ENCODE measurements at places on chromosomes 1 and 21.

DNA sequence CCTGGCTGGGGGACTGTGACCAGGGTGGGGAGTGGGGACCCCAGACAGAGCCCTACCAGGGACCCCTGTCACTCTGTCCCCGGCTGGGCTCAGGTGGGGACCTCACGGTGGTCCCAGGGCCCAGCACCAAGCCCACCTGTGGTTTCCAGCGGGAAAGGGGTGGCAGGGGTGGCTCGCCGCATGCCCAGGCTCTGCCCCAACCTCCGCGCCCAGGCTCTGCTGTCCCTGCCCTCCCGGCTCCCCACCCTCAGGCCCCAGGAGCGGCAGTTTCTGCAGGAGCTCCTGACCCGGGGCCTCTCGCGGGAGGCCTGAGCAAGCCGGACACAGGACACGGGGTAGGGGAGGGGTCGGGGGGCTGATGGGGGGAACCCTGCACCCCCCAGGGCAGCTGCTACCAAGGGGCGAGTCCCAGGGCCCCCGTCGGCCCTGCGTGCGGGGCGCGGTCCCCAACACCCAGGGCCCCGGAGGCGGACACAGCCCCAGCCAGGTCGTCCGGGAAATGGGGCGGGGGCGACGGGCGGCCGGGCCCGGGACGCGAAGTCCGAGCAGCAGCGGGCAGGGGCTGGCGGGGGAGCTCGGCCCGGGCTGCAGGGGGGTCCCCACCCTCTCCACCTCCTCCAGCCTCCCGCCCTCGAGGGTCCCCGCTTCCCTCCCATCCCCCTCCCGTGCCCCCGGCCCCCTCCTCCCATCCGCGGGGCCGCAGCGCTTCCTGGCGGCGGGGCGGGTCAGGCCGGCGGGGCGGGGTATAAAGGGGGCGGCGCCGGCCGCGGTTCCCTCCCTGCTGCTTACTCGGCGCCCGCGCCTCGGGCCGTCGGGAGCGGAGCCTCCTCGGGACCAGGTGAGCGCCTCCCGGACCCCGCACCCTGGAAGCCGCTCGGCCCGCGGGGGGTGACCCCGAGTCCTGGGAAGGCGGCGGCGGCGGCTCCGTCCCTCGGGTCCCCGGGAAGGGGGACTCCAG lies at the start of gene COL6A2:
TSS of gene COL6A2 (plus strand) at position 777 of the 958 bp plus-strand sequence.
- DNase-seq = peak; percentile 39

GRCh38 chr1:43536196-43536863 lies 5.6 kb downstream of the PTPRF start:
- DNase-seq = no peak

GRCh38 chr1:209456878-209457277 lies 126.6 kb upstream of the CAMK1G start:
- no peak for DNase-seq

DNA sequence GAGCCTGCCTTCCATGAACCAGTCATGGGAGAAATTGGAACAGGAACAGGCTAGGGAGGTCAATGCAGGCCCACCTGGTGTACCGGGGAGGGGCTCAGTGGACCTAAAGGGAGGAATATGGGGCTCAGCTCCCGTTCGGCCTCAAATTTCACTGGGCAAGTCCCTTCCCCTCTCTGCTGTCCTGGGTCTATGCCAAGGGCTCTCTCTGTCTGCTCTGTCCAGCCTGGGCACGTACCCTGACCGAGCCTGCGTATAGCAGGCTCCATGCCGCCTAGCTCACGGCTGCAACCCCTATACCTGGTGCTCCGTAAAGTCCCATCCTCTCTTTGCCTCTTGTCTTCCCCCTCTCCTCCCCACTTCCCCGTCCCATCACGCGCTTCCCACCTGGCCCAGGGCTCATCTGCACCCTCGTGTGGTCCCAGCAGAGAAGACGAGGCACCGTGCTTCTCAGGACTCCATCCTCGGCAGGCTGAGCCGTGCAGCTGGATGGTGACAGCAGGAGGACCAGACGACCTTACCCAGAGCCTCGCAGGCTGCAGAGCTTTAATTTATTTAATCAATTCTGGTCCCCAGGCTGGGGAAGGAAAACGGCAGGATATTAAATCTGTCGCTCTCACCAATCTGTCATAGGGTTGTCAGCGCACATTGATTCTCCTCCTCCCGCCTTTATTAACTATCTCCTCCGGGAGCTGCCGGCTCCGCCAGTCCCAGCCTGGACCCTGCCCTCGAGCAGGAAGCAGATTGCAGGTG lies 25.0 kb upstream of the DISP3 start:
- DNase-seq = no peak

GRCh38 chr1:230498704-230499103 lies 72.6 kb upstream of the PGBD5 start:
- DNase-seq = no peak

GRCh38 chr1:5744341-5744740 lies 247.9 kb downstream of the NPHP4 start:
- DNase-seq = no peak
